ENCODE measurements at places on chromosomes 6 and 20. TPM values are rescaled to one million over a fixed set of nuclear protein-coding genes. Genes with fewer than 3 reads are reported as not detected.

FKBP1C gene
- total RNA-seq = 0.67 TPM

MCCD1 gene
- total RNA-seq = not detected

PCNA gene
- 559 TPM for total RNA-seq

ATP6V1G2 gene
- 3.6 TPM for total RNA-seq

CTCFL gene
- not detected for total RNA-seq

SLC22A16 gene
- not detected for total RNA-seq

SLC22A1 gene
- total RNA-seq = 0.67 TPM

BMP7 gene
- not detected for total RNA-seq

DYNLT2 gene
- 2.2 TPM for total RNA-seq

TREML1 gene
- total RNA-seq = not detected

TBXT gene
- not detected for total RNA-seq

TBP gene
- total RNA-seq = 23.6 TPM

UST gene
- 0.50 TPM for total RNA-seq

NHSL1 gene
- total RNA-seq = 0.22 TPM

SLC26A8 gene
- total RNA-seq = not detected

POLH gene
- total RNA-seq = 87.0 TPM

HTR1B gene
- total RNA-seq = not detected

IBTK gene
- 26.8 TPM for total RNA-seq

C20orf202 gene
- total RNA-seq = not detected

OLIG3 gene
- not detected for total RNA-seq

PAK5 gene
- not detected for total RNA-seq

HLA-DPB1 gene
- 24.7 TPM for total RNA-seq

CHMP4B gene
- 108 TPM for total RNA-seq

MAFB gene
- total RNA-seq = not detected

EYA2 gene
- not detected for total RNA-seq

SLC44A4 gene
- not detected for total RNA-seq

GSTA2 gene
- not detected for total RNA-seq

SNX14 gene
- 29.1 TPM for total RNA-seq

C6orf141 gene
- total RNA-seq = 0.47 TPM

ZBTB2 gene
- 28.3 TPM for total RNA-seq

C6orf15 gene
- total RNA-seq = not detected

PNPLA1 gene
- not detected for total RNA-seq

BNIP5 gene
- total RNA-seq = not detected

TULP1 gene
- not detected for total RNA-seq

HS3ST5 gene
- total RNA-seq = not detected

ADGB gene
- not detected for total RNA-seq

CST5 gene
- total RNA-seq = not detected

SOX4 gene
- 1.4 TPM for total RNA-seq

GNL1 gene
- 59.9 TPM for total RNA-seq

TNNC2 gene
- total RNA-seq = not detected

WFDC5 gene
- total RNA-seq = not detected

THBS2 gene
- not detected for total RNA-seq

GPR63 gene
- 2.8 TPM for total RNA-seq

CARMIL1 gene
- total RNA-seq = 5.0 TPM

CRISP2 gene
- not detected for total RNA-seq

Data from activated CD4-positive, alpha-beta T cell treated with anti-CD3 and anti-CD28 coated beads, Interleukin-2, amount 10 ng/mL, durations not matched to agents 7 days and 5 days (primary cell).